T47D (cell line): ENCODE measurements at places on chromosomes 4 and X.

DNA sequence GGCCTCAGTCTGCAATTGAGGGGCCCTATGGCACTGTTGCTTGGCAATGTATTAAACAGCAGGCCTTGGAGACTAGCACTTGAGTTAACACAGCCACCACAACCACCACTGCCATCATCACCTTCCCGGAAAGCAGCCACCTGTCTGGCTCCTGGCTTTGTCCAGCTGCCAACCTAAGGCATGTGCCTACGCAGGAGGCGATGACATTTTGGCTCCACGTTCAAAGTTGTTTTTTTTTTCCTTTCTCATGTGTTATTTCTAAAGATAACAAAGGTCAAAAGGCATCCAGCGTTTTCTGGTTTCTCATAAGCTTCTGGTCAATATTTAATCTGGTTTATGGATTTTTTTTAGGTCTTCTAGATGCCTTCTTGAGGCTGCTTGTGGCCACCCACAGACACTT, 7.5 kb downstream of the CLDN2 start:
- no peak for DNase-seq

DNA sequence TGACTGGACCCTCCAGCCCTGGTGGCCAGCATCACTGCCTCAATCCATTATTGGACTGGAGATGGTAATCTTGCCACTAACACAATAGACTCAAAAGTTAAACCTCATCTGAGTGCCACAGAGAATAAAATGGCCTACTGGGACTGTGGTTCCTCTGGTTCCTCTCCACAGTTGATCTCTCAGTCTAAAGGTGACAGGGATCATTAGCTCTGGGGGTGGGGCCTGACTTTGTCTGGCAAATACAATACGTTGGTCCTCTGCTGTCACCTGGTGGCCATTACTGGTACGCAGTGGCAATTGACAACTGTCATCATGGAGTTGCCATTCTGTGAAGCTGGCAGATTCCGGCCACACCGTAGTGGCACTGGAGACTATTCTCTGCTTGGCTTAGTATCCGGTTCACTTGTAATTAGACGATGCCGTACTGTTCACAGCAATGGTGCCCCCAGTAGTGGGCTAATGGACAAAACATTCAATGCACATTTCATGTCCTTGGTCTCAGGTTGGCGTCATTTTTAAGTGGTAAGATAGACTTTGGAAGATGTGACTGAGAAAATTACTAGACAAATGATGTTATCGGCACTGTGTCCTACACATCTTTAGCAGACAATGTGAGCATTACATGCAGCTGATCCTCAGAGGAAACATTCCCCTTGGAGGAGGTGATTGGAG, 6.7 kb downstream of the FGFBP2 start:
- DNase-seq: peak; percentile 79

- DNase-seq: no peak
Observed at GRCh38 chr4:55706541-55706940, 70.4 kb upstream of the NMU start.

- no peak for DNase-seq
Observed at GRCh38 chr4:85414972-85415371, 60.0 kb upstream of the ARHGAP24 start.

DNA sequence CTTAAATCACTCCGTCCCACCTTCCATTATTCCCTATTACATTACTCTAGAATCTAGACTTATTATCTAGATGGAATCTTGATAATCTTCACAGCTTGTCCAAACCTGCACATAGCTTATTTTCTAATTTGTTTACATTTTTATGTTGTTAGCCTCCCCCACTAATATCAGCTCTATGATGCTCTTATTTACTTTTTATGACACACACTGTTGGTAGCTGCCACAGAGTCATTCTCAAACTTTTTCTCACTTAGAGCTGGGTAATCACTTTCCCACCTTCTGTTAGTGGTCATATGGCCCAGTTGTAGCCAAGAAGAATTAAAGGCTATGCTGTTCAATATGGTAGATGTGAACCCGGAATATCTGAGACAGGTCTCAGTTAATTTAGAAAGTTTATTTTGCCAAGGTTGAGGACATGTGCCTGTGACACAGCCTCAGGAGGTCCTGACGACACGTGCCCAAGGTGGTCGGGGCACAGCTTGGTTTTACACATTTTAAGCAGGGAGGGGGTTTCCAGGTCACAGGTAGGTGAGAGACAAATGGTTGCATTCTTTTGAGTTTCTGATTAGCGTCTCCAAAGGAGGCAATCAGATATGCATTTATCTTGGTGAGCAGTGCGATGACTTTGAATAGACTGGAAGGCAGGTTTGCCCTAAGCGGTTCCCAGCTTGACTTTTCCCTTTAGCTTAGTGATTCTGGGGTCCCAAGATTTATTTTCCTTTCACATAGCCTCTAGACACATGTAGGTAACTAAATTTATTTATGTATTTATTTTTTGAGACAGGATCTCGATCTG, 7.0 kb upstream of the ADGRA3 start:
- DNase-seq: no peak
